ENCODE measurements at places on chromosomes 3 and 15.

DNA sequence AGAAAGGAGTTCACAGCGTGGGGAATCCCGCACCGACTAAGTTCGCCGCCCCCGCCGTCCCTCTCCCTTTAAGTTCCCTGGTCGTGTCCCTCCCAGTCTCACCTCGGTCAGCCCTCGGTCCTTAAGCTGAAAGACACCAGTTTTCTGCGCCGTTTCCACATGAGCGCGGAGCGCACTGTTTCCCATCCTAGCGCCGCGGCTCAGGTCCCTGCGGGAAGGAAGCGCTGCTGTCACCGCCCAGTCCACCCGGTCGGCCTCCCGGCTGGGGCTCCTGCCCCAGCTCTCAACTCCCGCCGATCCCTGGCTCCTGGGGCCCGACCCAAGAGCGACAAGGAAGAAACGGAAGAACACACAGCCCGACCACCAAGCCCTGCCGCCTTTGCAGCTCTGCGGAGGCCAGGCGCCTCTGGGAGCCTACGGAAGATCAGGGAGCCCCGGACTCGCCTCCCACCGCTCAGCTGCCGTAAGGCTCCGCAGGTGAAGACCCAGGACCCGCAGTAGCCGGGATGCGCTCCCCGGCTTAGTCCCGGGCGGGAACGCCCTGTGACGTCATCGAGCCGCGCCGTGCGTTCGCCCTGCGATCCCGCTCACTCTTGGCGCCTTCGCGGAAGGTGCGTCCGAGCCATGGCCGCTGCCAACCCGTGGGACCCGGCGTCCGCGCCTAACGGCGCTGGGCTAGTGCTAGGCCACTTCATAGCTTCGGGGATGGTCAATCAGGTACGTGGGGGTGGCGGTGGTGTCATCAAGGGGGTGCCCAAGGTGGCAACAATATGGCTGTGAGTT lies at the start of the genes HAUS2 and LRRC57:
TSS of gene HAUS2 (plus strand) at position 590 of the 783 bp plus-strand sequence. CDS start at position 625, 35 bp downstream.
TSS of gene LRRC57 (minus strand) at position 545 of the 783 bp plus-strand sequence. CDS start at position 186, 359 bp downstream.
- DNase-seq = peak; percentile 89

DNA sequence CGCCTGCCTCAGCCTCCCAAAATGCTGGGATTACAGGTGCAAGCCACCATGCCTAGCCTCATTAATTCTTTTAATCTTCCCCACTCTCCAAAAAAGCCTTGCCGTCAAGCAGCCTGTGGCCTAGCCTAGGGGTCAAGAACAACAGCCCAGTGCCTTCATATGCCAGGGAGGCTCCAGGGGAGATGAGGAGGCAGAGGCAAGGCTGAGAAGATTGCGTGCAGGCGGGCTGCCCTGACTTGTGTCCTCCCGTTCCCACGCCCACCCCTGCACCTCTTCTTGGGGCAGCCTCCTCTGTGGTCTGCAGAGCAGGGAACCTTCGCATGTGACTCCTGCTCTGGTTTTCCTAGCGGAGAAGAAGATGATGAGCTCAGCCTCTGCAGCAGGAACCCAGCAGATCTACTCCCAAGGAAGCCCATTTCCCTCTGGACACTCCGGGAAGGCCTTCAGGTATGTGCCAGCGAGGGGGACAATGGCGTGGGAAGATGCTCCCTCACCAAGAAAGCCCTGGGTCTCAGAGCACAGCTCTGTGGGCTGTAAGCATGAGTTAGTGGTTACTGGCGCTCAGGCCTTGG lies 118.5 kb upstream of the ABHD17C start:
- no peak for DNase-seq

DNA sequence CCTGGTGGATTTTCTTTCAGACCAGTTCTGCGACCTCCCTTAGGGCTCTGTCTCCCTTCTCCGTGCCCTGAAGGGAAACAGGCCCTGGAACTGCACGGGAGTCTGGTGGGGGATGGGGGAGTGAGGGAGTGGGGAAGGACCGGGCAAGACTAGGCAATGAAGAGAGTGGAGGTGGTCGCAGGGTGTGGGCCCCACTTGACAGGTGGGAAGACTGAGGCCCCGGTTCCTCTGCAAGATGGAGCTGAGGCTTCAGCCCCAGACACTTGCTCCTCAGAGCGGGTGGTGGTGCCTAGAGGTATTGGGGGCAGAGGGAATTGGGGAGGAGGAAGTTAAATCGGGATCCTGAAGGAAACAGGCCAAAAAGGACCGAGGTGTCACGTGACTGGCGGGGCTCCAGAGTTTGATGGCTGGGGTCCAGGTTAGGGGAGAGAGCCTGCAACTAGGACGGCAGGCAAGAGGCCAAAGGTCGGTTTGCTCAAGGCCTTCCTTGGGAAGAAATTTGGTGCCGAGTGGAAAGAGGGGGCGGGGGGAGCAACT lies 597 bp upstream of the CAMK1 start:
- no peak for DNase-seq

DNA sequence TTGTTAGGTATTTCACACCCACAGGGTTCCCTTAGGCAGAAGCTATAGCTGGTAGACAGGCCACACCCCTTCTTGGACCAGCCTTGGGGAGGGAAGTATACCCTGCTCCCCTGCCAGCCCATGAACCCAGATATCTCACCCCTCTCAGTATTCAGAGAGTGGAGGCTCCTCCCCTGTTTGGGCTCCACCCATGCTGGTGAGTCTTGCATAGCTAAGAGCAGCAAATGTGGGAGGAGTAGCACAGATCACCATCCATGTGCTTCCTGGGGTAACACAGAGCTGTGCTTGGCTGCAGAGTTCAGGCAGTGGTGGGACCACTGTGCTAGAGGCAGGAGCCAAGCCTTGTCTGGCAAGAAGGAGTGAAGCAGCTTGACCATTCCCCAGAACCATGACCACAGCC lies 427.2 kb downstream of the ZIC1 start:
- no peak for DNase-seq

DNA sequence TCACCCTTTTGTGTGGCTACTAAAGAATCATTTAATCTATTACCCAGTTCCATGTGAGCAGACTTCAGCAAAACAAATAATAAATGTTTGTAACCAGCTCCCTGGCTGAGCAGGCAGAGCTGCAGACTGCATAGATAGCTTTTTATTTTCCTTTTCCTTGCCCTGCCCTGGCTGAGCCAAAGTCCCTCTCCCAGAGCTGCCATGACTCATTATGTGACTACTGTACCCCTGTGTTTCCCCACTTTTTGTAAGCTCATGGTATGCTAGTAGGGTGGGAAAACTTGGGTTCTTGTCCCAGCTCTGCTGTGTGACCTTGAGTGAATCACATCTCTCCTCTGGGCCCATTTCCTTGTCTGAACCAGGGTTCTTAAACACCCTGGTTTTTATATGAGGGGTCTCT lies 127.5 kb downstream of the CLSTN2 start:
- no peak for DNase-seq

- DNase-seq = no peak
Measured at GRCh38 chr3:10434938-10435336, 70.4 kb downstream of the ATP2B2 start.

DNA sequence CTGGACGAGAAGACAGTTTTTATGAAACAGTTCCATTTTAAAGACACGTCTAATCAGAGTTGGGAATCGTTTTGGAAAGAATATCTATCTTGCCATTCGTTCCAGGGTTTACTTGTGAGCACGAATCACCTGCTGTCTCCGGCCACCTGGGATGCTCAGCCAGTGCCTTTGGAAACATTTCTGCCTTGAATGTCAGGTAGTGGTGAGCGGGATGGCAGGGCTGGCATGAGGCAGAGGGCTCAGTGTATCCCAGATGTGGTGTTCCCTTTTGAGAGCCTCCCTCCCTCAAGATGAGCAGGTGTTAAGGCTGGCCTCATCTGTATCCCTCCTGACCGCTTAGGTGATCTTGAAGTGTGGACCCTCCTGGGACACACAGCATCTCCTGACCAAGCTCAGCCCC lies 47.9 kb upstream of the PLXNA1 start:
- no peak for DNase-seq

- no peak for DNase-seq
Measured at GRCh38 chr3:105158286-105158685, 208.4 kb upstream of the ALCAM start.

GRCh38 chr3:46065294-46065705 lies 38.0 kb upstream of the XCR1 start:
- DNase-seq = peak; percentile 93

DNA sequence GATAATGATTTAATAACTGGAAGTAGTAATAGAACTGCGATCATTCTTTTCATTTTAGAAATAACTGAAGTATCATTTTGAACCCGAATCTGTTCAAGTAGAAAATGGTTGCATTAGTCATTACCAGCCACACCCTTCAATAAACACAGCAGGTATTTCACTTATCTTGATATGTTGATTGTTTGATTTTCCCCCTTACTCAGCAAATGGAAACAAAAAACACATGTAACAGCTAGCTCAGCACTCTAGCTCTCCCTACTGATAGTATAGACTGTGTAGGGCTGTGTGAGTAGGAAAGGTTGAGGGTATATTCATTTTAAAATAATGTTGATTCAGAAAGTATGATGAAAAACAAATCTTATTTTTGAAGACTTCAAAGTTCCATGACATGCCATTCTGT lies 1.1 kb upstream of the GPR149 start:
- no peak for DNase-seq

DNA sequence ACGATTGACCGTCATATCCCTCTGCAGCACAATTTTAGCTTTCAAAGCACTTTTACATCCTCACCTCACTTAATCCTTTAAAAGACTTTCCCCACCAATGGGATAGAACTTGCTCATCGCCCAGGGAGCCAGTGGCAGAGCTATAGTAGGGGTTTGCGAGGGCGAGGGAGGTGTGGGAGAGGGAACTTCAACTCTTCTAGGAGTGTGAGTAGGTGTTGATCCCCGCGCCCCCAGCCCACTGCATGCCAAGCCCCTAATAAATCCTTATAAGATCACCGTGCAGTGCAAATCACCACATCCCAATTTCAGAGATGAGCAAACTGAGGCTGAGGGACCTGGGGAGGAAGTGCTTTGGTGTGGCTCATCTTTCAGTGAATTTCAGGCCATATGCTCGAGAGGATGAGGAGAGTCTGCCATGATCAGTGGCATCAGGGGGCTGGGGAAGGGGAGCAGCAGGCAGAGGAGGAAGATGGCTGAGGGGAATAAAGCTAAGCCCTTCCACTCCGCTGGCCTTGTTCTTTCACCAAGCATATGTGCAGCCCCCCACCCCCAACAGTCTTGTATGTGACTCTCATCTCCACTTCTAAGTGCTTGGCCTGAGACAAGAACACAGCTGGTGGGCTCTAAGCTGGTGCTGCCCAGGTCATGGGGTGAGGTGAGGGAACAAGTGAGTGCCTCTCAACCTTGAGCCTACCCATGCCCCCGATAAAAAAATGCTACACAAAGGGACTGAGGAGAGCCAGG lies 5.1 kb downstream of the INSYN1 start:
- no peak for DNase-seq

- no peak for DNase-seq
Measured at GRCh38 chr15:49085696-49086459, 39.6 kb upstream of the SECISBP2L start.

DNA sequence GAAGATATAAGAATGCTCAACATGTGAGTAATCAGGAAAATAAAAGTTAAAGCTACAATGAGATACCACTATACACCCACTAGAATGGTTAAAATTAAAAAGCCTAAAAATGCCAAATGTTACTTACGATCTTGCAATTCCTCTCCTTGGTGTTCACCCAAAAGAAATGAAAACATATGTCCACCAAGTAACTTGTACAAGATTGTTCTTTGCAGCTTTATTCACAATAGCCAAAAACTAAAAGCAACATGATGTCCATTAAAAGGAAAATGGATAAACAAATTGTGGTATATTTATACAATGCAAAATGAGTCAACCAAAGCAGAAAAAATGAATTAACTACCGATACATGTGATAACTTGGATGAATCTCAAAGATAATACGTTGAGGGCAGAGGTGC lies 301.6 kb upstream of the THBS1 start:
- no peak for DNase-seq

DNA sequence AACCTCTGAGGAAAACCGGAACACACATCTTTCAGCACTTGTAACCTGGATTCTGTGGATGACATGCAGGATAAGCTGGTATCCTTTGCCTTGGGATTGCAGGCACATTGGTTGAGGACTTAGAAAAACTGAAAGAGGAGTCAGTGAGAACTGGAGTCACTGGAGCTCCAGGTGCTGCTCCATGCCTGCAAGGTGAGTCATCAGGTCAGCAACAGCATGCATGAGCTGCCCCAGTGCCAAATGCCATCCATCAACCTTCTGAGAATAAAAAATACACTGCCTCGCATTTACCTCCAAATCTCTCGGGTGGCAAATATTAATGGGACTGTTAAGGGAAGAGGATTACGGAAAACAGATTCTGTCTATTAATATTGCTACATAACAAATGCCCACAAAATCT lies 729.1 kb downstream of the NTRK3 start:
- DNase-seq = no peak

DNA sequence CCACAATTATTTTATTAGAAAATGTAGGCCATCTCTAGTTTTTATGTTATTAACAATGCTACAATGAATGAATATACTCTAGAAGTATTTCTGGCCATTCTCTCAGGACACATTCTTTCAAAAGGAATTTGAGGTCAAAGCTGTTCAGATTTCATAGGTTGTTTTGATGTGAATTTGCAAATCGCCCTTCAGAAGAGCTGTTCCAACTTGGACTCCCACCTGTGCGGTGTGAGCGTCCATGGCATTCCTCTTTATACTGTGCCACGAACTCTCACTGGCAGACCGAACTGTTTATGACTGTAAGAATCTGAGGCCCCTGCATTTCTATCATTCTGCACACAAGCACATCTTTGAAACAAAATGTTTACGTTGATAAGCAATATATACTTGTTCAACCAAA lies 18.6 kb upstream of the SLC24A5 start:
- no peak for DNase-seq

GRCh38 chr3:151227266-151227806 lies 24.3 kb upstream of the GPR171 start:
- no peak for DNase-seq

DNA sequence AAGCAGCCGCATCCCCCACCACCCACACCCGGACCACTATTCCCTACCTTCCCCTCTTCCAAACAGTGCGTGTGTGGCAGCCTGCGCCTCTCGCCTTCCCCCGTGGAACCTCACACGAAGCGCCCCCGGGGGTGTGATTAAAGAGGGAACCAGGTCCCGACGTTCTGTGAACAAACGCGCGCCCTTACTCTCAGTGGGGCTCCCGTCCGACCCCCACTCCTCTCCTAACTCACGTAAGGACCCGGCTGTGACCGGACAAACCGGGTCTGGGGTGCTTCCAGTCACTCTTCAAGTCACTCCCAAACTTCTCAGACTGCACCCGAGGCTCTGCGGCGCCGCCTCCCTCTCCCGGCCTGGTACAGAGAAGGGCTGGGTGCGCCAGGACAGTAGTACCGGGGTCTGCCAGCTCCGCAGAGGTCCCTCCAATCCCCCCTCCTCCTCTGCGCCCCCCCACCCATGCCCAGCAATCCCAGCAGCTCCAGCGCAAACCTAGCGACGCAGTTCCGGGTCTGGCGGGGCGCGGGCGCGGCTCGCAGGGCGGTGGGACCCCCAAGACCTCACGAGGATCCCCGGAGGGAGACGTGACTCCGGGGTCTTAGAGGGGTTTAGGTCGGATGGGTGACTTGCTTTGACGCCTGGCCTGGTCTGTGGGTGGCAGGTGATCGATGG lies 574 bp downstream of the DUOXA1 start:
- DNase-seq = no peak

- DNase-seq = no peak
Measured at GRCh38 chr3:124639406-124640237, 90.6 kb upstream of the UMPS start.

All from CD8-positive, alpha-beta memory T cell (primary cell).